Activated naive CD4-positive, alpha-beta T cell treated with anti-CD3 and anti-CD28 coated beads, Interleukin-2, amount 10 ng/mL, durations not matched to agents 7 days and 5 days (primary cell): ENCODE measurements at places on chromosomes 3 and 15.

DNA sequence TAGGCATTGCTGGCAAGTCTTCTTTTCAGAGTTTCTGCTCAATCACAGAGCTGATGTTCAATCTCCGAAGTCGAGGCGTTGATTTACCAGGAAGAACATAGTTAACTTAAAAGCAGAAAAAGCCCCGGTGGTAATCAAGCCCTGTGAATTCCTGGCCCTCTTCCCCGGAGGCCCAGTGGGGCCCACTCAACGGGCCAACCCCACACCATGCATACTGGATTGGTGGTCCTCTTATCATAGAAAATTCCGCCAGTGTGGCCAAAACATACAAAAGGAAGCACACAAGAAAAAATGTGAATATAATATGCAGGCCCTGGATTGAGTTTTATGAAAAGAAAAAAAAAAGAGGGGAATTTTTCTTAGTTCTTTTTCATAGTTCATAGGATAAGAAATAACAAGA is 873.0 kb upstream of the NR2F2 start:
- no peak for DNase-seq

DNA sequence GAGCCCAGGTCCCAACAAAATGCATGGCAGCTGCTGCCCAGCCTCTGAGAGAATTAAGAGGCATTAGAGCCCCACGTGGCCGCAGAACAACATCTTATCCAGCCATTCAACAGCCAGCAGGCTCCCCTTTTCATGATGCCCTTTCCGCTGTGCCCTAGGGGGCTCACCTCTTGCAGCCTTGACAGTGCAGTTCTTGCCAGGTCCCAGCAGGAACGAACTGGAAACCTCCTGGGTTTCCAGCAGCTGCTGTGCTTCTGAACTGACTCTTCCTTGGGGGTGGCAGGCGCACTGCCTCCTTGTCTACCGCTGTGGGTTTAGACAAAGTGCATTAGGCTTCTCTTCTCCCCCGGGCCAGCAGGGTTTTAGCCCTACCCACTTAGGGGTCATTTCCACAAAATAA is 85.2 kb downstream of the FAM174B start:
- DNase-seq: no peak

DNA sequence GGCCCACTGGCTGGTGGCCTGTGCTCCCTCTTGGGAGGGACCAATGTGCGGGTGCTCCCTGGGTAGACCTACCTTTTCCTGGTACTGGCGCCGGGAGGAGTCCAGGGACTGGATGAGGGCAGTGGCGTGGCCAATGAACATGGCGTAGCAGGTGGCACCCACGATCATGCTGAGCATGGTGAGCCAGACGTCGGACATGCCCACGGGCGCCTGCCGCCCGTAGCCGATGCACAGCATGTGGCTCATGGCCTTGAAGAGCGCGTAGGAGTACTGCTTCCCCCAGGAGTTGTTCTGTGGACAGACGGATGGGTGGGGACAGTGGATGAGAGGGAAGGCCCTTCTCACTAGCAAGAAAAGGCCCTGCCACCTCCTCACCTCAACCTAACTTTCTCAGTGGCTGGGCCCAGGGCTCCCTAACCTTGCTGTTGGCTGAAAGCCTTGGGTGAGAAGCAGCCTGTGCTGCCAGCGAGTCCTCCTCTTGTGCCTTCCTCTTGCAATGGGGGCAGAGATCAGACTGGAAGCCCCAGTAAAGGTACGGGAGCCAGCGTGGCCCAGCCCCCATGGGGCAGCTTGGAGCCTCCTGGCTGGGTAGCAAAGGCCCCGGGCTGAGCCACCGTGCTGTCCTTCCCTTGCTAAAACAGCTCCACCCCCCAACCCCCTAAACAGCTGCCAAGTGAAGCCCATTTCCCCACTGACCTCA is 39.1 kb downstream of the HCN4 start:
- DNase-seq: no peak

DNA sequence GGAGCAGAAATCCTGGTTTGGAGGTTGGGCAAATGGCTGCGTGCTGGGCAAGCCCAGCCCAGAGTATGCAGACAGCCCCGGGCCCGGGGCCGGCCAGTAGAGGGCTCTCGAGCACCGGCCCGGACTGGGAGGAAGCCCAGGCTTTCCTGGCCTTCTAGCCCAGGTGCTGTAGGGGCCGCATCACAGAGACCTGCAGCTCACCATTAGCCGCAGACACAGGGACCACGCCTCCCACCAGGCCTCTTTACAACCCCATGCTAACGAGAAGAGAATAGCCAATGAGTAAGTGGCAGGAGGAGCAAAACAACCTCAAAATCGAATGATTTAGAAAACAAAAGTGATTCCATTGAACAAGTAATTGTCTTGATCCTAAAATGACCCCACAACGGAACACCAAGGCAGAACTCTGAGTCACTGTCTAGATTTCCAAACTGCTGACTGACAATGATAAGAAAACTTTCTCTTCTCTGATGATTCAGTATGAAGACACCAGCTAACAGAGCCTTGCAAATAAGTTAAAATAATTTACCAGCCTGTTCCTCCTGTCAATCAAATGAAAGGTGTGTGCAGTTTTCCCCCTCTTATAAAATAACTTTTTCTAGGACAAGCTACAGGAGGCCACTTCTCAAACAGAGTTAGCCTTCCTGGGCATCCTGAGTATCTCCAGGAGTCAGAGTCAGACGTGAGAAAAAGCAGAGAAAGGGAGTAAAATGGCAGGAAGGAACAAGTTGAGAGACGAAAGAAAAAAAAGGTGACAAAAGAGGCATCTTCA is 102.2 kb downstream of the DGKG start:
- DNase-seq: peak; percentile 73

DNA sequence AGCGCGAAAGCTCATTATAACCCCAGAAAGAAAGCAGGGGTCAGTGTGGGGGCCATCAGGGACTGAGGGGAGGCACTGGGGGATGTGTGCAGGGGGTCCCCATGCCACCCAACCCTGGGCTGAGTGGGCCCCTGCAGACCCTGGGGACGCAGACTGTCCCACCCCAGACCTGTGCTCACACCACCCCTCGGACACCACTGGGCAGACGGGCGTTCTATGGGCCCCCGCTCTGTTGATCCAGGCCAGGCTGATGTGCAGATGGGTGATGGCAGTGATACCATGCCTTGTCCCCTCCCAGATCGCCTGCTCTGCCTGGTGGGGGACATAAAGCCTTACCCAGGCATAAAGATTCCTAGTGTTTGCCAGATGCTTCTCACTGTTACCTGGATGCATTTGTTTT is 259.7 kb upstream of the TLE3 start:
- DNase-seq: no peak

DNA sequence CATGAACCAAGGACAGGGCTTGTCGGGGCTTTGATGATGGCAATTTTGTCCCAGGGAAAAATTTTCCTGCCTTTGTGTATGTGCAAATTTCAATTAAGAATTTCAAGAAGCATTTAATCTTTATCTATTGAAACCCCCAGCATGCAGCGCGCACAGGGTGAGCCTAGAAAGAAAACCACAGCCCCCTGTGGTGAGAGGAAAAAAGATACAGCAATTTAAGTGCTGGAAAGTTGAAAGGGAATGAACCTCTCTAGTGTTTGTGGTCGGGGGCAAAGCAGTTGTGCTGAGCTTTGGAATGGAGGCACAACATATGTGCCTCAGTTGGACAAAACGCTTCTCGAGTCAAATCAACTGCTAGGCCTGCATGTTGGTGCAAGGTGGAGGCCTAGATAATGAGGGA is 111.8 kb upstream of the C15orf61 start:
- no peak for DNase-seq

GRCh38 chr15:85597155-85597815 is 197.4 kb downstream of the KLHL25 start:
- DNase-seq: peak; percentile 50

GRCh38 chr3:16936676-16937230 is 52.0 kb downstream of the PLCL2 start:
- DNase-seq: no peak

- DNase-seq: no peak
Measured at GRCh38 chr3:136858381-136858780, 3.6 kb upstream of the NCK1 start.

DNA sequence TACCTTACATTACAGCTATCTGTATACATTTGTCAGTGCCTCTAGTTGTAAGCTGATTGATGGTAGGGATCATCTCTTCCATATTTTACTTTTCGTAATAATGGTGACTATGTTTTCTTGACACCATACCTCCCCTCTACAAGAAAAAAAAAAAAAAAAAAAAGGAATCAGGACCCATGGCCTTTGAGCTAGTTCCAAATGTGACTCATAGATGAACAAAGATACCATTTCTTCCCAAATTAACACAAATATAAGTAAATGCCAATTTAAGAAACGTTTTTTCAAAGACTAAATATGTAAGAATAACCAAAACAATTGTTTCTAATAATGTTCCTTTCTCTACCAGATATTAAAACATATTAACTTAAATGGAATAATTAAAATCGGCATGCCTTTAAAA is 23.1 kb downstream of the UBE3A start:
- no peak for DNase-seq

- no peak for DNase-seq
Measured at GRCh38 chr15:97319291-97319690, 641.2 kb upstream of the ARRDC4 start.

DNA sequence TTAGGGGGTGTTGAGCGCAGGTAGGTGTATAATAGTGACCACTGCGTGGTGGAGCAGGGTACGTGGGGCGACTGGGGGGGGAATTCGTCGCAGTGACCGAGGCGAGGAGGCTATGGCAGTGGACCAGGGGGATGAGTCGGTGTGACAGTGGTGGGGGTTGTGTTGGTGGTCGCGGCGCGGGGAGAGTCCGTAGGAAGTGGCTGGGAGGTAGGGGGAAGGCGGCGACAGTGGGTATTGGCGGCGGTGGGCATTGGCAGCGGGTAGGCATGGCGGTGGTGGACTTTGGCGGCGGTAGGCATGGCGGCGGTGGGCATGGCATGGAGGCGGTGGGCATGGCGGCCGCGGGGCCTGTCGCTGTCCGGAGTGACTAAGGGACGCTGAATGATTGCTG is 739 bp downstream of the SNRPN start:
- DNase-seq: peak; percentile 30

DNA sequence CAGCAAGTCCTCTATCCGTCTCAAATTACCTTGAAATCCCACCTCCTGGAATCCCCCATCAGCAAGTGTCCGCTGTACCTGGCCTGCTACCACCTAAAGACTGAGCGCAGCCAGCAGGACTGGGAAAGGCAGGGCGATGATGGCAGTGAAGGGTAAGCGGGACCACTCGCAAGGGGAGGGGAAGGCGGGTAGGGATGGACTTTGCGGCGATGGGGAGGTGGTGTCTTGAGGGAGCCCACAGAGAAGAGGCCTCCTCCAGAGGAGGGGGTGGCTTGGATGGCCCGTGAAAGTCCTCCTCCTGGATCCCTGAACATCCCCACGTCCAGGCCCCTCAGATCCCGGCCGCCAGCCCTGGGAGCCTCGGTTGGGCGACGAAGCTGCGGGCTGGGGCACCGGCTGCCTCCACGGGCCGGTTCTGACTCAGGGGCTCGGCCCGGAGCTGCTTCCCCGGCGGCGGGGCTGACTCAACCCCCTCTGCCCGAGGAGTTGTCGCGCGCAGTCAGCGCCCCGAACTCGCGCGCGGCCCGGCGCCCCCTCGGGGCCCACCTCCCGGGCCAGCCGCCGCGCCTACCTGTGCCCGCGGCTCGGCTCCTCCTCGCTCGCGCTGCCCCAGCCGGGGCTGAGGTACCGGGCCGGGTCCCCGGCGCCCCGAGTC is 512 bp downstream of the LARP6 start:
- DNase-seq: no peak

DNA sequence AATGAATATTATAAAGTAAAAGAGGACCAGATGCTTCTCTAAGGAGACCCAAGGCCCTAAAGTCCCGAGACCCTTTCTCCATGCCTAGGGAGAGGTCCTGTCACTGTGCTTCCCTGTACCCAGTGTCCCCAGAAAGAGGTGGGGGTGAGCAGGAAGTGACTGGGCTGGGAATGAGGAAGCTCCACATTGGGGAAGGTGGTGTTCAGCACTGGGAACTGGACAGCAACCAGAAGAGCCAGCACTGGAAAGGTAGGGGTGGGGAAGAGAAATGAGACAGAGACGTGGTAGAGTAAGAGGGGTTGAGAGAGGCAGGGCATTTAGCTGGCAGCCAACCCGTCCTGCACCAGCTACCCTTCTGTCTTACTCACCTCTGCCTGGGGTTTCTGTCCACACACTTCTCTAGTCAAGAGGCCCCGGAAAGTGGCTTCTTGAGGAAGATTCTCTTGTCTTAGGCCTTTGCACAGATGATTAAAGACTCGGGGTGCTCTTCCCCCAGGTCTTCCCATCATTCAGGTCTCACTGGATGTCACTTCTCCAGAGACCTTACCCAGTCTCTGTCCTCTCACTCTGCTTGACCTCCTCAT is 12.2 kb downstream of the RRP9 start:
- DNase-seq: no peak

GRCh38 chr3:173688216-173688842 is 290.8 kb downstream of the NLGN1 start:
- no peak for DNase-seq

GRCh38 chr3:123447749-123448517 is 957 bp downstream of the ADCY5 start:
- peak; percentile 57 for DNase-seq

DNA sequence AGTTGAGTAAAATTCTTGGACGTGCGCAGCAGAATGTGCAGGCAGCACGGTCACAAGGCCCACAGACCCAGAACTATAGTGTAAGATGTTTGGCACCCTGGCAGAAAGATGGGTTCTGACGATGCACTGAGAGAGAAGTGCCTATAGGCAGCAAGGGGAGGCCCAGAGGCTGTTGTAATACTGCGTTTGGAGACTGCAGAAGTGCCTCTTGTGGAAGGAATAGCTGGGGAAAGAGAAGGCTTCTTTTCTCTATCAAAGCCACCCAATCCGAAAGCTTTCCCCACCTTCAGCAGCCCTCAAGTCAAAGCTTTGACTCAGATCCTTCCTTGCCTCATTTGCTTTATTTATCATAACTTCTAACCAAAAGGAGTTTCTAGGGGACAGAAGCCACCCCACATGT is 5.2 kb upstream of the SIN3A start:
- no peak for DNase-seq

DNA sequence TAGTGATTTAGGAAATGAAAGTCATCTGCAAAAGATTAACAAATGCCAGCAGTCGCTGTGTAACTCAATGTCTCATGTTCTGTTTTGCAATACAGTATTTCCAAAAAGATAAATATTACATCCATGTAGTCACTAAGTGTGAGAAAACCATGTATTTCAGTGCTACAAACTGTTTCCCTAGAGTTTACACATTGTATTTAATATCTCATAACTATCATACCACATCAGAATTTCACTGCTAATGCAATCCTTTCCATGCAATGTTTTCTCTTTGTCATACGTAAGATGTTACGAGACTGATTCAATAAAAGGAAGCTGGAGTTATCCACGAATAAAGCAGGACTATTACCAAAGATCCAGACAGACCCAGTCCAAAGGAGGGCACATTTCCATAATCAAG is 269.4 kb downstream of the GBE1 start:
- DNase-seq: no peak
